GOT3 (cell line): ENCODE measurements at places on chromosomes 7 and 10.
A peak's percentile ranks its signal among the peaks of the same experiment; 100 is the strongest.

DNA sequence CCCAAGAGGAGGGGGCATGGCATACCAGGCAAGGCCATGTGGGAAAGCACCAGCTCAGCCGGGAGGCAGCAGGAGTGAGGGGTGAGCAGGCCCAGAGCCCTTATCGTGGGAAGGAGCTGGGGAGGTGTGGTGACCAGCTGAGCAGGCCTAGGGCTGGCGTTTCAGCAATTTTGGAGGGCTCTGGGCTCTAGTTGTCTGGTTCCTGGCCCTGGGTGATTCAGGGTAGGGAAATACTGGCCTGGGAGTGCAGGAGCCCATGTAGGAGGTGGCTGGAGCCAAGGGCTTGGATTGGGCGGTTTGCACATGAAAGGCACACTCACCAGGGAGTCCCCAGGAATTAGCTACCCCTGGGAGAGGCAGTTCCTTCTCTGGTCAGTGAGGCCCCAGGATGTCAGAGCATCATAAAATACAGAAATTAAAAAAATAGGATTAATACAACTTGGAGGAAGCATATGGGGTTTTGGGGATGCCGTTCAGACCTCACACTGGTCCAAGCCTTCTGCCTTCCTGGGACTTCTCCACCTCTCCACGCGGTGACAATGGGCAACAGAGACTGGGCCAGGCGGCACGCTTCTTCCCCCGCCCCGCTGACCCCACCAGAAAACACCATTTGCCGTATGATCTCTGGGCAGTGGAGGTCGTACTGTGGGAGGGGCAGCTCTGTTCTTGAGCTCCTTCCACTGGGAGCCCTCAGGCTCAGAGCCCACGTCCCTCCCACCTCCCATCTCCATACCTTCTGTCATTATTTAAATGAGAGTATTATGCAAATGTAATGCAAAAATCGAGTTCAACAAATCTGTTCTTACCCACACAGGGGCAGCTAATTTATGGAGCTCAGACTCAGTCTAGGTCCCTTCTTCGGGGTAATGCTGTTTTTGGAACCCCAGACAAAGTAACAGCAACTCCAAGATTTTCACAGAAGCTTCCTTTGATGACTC lies 133.0 kb upstream of the FAM20C start:
- no peak for DNase-seq

GRCh38 chr10:24617771-24618396 lies 105.8 kb downstream of the ARHGAP21 start:
- no peak for DNase-seq

- DNase-seq, result no peak
Measured at GRCh38 chr7:44736896-44737295, 11.8 kb upstream of the ZMIZ2 start.

GRCh38 chr7:132878204-132878919 lies 203.5 kb downstream of the CHCHD3 start:
- no peak for DNase-seq

DNA sequence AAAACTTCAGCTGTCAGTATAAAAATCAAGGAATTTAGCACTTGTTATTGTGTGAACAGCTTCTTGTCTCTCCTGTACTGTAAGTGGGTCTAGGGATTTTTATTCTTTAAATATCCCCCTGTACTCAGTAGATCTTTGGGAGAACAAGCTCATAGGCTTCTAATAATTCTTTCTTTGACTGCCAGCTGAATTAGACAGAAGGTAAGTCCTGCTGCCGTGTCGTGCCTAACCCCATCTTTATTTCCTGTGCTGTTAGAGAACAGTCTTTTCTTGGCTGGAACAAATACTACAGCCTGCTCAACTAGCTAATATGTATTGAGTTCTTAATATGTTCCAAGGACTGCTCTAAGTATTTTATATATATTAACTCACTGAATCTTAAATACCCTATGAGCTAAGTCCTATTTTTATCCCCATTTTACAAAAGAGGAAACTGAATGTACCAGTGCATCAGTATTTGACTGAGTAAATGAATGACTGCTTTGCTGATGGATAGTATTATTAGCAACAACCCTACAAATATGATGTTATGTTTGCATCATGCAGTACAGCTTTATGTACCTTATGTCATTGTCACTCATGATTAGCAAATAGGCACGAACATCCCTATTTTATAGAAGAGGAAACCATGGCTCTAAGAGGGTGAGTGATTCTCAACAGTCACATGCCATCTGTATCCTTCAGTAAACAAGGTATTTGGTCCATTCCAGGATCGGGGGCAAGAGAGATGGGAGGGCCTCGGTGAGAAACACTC lies 5.5 kb upstream of the DUSP5 start:
- DNase-seq, result no peak

DNA sequence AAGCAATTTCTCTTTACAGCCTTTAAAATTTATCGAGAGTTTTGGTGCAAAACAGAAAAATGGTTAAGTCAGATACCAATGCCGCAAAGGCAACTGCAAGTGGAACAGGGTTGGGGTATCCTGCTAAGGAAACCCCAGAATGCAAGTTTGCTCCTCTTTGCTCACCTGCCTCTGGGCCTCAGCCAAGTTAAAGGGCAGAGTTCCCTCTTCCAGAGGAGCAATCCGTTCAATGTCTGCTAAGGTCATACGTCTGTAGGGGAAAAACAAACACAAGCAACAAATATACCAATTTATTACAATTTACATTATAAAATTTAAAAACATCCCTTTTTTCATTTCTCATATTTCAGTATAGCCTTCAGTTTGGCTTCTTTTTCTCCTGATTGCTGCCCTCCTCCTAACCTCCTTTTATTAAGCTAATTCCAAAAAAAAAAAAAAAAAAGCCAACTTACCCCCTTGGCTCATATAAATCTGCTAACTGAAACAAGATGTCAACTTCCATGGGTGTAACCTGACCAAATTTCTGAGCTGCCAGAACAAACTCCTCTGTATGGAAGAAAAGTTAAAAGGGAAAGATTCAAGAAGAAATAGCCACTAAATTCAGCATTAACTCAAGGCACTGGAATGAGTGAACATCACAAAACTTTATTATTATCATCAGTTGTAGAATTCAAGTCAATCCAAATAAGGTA lies 132.6 kb downstream of the SLC25A13 start:
- no peak for DNase-seq

GRCh38 chr7:77579797-77580196 lies 42.7 kb downstream of the PTPN12 start:
- DNase-seq, result no peak

- no peak for DNase-seq
Measured at GRCh38 chr10:29471544-29471859, 163.3 kb downstream of the SVIL start.

DNA sequence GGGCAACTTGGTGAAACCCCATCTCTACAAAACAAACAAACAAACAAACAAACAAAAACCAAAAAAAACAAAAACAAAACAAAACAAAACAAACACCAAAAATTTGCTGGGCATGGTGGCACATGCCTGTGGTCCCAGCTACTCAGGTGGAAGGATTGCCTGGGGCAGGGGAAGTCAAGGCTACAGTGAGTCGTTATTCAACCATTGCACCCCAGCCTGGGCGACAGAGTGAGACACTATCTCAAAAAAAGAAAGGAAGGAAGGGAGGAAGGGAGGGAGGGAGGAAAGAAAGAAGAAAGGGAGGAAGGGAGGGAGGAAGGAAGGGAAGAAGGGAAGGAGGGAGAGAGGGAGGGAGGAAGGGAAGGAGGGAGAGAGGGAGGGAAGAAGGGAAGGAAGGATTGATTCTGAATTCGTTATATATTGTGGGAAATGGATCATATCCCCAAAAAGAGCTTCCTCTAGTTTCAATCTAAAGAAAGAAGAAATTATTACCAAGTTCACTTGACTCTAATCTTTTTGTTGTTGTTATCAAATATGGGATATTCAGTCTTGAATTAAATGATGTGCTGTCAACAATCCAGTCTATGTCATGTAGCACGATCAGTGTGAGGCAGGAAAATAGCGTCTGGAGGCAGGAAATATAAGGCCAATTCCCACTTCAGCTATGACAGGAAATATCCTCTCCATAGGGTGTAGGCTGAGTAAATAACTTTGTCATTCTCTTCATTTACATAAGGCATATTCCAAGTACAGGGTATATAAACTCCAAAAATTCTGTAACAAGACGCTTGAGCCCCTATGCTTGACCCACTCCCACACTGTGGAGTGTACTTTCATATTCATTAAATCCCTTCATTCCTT lies 26.2 kb upstream of the TRIM24 start:
- no peak for DNase-seq

- no peak for DNase-seq
Measured at GRCh38 chr10:113027574-113028455, 77.8 kb downstream of the TCF7L2 start.

- DNase-seq, result no peak
Measured at GRCh38 chr7:91636129-91636724, 244.3 kb downstream of the MTERF1 start.

GRCh38 chr7:85185424-85186082 lies 1.3 kb downstream of the SEMA3D start:
- no peak for DNase-seq

DNA sequence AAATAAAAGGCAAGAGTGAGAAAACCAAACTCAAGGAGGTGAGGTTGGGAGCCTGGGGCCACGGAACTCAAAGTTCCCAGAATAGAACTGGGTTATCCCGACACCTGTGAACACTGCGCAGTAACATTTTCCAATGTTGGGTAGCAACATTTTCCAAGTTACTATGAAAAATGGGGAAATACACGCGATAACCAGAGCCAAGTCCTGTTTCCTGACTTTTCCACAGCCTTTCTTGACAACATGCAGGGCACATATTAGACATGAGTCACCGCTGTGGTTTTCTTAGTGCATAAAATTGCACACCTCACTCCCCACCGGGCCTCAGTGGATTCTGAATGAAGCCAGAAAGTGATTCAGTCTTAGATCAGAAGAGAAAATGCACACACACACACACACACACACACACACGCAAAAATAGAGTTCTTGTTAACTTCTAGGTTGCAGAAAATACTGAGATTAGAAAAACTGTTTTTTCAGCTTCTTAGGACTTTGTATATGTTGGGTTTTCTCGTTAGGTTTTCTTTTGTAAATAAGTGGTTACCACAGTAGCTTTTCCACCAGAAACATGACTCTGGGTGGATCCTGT lies 70.0 kb downstream of the CAMK1D start:
- DNase-seq, result peak; percentile 75

DNA sequence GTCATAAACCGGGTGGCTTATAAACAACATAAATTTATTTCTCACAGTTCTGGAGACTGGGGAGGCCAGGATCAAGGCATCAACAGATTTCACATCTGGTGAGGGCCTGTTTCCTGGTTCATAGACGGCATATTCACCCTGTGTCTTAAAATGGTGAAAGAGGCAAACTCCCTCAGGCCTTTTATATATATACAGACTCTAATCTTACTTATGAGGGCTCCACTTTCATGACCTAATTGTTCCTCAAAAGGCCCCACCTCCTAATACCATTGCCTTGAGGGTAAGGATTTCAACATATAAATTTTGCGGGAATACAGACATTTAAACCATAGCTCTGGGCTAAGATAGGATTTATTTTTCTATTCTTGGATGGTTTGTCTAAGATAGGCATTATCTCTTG lies 187.2 kb downstream of the PPP1R3A start:
- no peak for DNase-seq

GRCh38 chr7:142603870-142604448 lies 145.3 kb upstream of the PRSS1 start:
- DNase-seq, result no peak

DNA sequence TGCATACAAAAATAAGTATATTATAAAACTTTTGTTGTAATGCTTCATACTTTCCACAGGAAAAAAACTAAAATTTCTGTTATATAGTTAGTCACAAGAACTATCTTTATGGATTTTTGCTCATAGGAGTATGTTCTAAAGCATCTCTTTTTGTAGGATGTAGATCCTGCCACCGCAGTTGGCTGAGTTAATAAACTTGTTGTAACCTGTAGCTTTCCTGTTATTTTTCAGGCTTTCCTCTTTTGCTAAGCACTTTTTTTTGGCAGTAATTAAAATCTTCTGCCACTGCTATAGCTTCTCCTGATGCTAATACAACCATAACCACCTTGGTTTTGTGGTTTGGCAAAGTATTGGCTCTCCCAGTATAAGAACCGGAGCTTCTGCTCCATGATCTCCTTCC lies 60.3 kb downstream of the WNT2 start:
- DNase-seq, result no peak

DNA sequence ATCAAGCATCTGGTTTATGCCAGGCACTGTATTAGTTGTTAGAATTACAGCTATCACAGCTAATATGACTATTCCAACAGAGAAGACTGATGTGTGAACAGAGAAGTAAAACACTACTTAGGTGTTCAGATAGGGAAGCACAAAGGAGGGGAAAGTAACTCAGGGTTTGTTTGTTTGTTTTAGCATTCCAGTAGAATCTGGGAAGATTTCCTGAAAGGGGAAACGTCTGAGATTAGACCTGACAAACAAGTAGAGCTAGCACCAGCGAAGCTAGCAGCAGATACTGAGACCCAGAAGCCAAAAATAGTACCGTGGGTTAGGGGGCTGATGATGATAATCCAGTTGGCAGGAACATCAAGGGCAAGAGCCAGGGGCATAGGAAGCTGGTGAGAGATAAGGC lies 28.8 kb upstream of the KLHL7 start:
- no peak for DNase-seq

DNA sequence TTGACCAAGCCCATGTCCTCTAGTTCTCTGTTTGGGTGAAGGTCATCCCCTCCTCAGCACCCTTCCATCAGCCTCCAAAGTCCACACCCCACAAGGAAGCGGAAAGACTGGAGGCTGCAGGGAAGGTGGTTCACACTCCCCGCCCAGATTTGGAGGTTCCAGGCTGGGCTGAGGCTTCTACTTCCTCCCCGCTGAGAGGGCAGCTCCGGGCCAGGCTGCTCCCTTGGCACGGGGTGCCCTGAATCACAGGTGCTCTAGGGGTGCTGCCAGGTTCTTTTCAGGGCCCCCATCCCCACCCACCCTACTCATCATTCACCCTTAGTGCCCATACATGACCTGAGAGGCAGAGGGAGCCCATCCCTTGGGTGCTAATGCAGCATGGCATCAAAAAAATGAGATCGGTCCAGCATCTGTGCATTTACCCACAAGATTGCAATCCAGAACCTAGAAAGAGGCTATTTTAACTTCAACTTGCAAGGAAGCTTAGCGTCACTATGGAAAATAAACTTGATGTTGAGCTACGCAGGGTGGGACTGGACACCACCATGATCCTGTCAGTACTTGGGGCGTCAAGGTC lies 47.3 kb upstream of the ZMIZ1 start:
- no peak for DNase-seq

- no peak for DNase-seq
Measured at GRCh38 chr7:16657656-16658279, 11.8 kb downstream of the BZW2 start.

GRCh38 chr7:147670759-147671158 lies 919.8 kb upstream of the C7orf33 start:
- no peak for DNase-seq

DNA sequence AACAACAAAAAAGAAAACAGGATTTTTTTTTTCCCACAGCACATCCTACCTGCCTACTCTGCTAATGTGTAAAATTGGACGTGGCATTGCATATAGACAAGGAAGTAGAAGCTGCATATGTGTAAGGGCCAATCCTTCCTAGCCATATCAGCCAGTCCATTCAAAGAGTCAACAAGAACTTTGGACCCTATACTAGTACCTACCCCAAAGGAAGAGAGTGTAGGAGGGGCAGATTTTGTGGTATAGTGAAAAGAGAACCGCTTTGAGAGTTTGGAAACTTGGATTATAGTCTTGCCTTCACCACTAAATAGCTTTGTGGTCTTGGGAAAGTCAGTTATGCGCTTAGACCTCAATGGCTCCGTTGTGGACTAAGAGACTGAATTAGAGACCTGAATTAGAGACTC lies 12.1 kb upstream of the MCU start:
- DNase-seq, result no peak

- no peak for DNase-seq
Measured at GRCh38 chr10:102752266-102752930, 8.7 kb downstream of the WBP1L start.
